EL (cell line): ENCODE measurements at places on chromosomes 1 and 21.

DNA sequence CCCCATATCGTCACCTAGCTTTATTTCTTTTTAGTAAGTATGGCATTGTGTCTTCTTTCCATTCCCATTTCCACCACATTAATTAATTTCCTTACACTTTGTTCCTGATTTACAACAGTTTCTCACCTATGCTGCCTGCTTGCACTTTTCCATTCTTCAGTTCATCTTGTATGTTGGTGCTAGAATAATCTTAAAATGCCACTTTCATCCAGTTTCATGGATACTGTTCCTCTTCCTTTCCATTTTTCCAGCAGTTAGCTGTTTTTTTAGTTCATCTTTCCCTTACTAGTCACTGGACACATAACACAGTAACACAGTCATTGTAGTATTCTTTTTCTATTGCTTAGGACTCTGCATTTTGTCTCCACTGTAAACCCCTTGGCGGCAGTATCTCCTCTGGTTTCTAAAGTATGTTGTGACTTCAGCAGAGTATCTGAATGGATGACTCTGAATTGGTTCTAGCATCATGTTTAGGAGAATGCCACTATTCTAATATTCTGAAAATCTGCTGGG is 2.1 kb downstream of the CDC7 start:
- peak; percentile 50 for DNase-seq

GRCh38 chr21:41921021-41921420 is 32.8 kb downstream of the C2CD2 start:
- DNase-seq: no peak

DNA sequence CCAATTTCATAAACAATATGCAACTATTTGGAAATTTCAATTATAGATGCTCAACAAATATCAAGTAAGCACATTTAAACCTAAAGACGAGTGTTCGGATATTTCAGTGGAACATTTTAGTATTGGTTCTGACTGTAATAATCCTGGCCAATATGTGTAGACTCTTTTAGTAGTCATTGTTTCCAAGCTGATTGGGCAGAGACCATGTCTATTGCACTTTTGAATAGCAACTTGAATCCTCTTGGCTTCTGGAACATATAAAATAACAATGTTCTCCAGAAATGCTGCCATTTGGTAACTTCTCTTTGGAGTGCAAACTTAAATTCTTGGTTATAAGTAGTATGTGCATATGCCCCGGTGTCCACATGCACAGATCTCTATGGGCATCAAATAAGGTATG is 205.5 kb upstream of the C1orf105 start:
- DNase-seq: no peak

DNA sequence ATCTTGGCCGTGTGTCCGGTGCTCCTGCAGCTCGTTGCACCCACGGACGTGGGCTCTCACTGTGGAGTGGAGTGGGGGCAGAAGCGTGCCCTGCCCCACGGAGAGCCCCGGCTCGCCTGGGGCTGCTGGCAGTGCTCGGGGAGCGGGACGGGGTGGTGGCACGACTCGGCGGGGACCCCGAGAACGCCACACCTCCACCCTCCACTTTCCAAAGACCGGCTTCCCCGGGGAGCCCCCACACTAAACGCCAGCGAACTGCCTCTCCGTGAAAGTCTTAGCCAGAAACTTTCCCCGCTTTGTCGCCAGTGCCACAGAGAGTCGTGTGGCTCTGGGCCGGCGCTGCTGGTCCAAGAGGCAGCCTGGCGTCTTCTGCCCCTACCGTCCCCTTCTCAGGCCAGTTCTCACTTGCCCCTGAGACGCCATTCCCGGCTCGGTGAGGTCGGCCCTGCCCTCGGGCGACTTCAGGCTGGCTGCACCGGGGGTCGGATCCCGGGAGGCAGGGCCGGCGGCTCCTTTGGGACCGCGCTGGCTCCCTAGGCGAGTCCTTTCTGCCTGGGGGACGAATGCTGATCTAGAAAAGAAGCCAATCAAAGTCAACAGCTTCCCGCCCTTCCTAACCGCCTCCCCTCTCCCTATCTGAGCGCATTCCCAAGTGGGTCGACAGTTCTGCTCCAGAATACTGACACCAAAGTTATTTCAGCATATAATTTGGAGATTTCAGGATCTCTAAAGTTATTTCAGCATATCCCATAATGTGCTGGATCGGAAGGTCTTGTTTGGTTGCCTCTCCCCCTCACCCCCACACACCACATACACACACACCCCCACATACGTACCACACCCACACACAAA is 2.6 kb upstream of the SAMD13 start:
- peak; percentile 51 for DNase-seq

DNA sequence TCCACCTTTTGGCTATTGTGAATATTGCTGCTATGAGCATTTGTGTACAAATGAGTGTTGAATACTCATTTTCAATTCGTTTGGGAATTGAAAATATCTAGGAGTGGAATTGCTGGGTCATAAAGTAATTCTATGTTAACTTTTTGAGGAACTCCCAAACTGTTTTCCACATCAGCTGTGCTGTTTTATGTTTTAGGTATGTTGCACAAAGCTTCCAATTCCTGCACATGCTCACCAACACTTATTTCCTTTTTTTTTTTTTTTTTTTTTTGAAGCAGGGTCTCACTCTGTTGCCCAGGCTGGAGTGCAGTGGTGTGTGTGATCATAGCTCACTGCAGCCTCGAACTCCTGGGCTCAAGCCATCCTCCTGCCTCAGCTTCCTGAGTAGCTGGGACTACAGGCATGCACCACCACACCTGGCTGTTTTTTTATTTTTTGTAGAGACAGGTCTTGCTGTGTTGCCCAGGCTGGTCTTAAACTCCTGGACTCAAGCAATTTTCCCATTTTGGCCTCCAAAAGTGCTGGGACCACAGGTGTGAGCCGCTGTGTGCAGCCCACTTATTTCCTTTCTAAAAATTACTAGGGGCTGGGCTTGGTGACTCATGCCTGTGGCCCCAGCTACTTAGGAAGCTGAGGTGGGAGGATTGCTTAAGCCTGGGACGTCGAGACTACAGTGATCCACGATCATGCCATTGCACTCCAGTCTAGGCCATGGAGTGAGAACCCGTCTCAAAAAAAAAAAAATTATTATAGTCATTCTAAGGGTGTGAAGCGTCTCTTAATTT is 33.4 kb downstream of the TMCC2 start:
- peak; percentile 73 for DNase-seq

- peak; percentile 63 for DNase-seq
Measured at GRCh38 chr1:215833941-215834729, 267.0 kb downstream of the KCTD3 start.

- DNase-seq: peak; percentile 45
Measured at GRCh38 chr1:174996476-174996875, 3.3 kb upstream of the CACYBP start.

DNA sequence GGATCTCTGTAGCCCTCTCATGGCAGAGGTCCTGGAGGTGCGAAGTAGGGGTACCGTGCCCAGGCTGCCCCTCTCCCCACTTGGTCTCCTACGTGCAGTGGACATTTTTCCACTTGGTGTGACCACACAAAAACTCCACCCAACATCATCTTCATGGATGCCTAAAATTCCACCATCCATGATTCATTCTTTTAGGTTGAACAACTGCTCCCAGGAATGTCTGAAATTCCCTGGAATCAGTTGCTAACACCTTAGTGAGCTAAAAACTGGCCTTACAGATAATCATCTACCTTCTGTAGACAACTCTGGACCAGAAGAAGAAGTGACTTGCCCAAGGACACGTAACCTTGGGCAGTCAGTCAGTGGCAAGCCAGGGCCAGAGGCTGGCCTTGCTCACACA is 32.1 kb upstream of the CLIC4 start:
- peak; percentile 77 for DNase-seq

DNA sequence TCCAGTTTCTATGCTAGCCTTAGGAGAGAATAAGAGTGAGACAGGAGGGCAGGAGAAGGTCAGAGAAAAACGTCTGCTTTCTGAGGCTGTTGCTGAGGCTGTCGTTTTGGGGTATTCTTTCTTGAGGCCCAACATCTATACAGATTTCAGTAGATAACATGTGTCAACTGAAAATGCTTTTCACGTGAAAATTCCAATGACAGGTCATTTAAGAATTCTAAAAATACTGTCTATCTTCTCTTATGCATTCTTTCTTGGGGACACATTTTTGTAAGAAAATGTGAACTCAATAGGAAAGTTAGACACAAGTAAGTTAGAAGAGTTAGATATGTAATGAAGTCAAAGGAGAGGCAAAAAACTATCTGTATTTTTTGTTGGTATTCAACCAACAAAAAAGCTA is 150.8 kb downstream of the TGFB2 start:
- DNase-seq: peak; percentile 56

DNA sequence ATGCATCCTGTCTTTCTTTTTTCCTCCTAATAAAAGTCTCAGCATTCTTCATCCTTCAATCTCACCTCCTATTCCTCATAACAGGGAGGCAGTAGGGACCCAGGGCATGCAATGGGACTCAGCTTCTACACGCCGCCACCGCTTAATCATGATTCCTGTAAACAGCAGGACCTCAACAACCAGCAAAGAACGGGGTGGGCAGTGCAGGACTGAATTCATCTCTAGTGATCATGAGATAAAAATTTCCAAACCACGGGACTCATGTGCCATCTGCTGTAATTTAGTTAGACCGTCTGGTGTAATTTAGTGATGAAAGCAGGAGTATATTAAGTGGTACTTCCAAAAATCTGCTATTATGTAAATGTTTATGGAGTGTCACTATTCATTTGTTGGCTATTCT is 5.4 kb downstream of the PRAMEF12 start:
- DNase-seq: no peak

- DNase-seq: peak; percentile 3
Measured at GRCh38 chr1:221022331-221022730, 143.1 kb downstream of the HLX start.

DNA sequence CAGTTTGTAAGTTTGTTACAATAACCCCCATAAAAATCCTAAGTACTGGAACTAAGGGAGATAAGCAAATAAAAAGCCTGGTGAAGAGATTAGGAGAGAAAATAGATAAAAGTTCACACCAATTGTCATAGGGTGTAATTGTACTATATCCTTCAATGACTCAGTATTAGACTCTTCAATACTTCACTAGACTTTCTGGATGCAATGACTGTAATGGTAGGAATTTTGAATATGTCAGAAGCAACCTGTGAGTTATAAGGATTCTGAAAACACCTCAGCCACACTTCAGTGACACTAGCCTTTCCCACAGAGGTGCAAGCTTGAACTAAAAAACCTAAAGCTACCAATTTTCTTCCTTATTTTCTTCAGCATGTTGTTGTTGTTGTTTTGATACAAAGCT is 147.9 kb downstream of the PTGER3 start:
- DNase-seq: no peak

GRCh38 chr1:19738076-19738475 is 61.6 kb downstream of the TMCO4 start:
- no peak for DNase-seq

DNA sequence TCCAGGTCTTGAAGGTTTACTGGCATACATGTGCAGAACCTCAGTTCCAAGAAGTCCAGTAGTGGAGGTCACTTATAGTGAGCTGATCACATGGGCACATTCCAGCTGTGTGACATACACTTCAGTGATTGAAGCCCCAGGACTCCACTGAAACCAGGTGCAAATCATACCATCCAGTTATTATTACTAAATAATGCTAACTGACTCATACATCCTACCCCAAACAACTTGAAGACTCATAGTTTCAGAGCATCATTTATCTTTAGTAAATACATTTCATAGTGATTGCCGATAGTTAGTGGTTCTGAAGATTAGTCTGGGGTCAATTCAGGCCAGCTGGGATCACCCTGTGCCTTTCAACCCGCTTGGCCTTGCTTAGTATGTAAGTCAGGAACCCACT is 137.9 kb upstream of the UBE2U start:
- no peak for DNase-seq

DNA sequence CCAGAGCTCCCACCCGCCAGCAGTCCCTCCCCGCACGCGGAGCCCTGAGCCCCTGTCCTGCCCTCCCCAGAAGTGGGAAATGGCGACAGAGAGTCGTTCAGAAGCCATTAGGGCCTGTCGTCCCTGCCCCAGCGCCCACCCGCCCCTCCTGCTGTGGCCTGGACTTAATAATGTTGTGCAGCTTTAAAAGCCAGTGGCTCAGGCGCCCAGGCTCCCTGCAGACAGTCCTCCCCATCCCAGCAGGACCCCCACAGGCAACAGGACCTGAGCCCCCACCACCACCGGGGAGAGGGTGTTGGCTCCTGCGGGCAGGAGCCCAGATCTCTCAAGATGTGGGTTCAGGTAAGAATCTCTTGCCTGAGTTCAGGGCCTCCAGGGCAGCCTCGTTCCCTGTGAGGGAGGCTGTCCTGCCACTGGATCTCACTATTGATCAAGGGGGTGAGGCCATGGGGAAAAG is 125.3 kb upstream of the RUNX3 start:
- no peak for DNase-seq

DNA sequence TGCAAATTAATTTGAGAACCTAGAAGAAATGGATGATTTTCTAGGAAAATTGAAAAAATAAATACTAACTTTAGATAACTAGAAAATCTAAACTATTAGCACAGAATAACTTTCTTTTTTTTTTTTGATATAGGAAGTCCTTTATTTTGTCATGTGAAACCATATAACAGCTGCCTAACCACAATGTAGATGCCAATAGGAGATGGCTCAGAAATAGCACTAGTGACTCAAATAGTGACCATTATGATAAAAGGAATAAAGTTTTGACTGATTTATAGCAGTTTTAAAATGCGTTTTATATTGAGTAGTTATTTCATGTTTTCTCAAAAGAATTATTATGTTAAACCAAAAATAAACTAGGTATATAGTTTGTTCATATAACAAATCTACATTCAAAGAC is 158.0 kb upstream of the CACYBP start:
- DNase-seq: no peak
